CD4-positive, alpha-beta T cell treated with Interleukin-12 subunit alpha and Interleukin-12 subunit beta, for 1 hour (primary cell): ENCODE measurements at places on chromosomes 1 and 21.

DNA sequence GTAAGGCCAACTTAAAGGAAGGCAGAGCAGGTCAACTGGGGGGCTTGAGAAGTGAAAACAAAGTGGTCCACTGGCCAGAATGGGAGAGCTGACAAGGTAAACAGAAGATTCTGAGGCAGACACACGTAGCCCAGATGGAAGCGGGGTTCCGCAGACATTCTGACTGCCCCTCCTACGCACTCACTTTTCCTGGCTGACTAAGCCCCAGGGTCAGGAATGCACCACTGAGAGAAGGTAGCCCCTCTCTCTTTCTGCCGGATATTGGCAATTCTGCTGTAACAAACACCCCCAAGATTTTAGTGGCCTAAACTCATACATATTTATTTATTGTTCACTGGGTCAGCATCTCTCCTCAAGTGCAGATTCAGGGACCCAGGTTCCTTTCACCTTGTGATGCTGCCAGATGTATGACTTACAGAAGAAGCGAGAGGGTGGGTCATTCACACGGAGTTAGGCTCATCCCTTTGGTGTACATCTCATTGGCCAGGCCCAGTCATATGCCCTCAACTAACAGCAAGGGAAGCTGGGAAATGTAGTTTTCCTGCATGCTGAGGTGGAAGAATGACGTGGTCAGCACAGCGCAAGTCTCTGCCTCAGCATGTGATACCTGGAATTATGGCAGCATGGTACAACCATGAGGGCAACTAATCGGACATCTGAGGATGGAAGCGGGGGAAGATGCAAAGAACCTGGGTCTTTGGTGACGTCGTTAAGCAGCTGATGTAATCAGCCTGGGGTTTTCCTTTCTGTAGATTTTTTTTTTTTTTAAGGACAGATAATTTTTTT lies 43.4 kb upstream of the MRPS6 start:
- peak; percentile 65 for DNase-seq

GRCh38 chr1:10556430-10557005 lies 81.8 kb downstream of the PEX14 start:
- no peak for DNase-seq

DNA sequence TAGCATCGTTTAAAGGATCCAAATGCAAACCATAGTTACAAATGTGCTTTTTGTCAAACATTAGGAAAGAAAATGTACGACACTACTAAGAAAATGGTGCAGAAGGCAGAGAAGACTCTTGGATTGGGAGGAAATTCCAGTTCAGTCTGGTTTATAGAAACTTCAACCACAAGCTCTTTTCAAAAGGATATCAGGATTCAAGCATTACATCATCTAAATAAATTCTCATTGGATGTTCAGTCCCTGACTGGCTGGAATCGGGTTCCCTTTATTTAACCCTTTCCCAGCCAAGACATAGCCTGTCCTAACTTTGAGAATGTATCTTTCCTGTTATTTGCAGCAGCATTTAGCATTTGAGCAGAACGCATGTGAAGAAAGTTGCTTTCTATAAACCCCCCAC lies 184.6 kb downstream of the LMO4 start:
- DNase-seq = no peak

DNA sequence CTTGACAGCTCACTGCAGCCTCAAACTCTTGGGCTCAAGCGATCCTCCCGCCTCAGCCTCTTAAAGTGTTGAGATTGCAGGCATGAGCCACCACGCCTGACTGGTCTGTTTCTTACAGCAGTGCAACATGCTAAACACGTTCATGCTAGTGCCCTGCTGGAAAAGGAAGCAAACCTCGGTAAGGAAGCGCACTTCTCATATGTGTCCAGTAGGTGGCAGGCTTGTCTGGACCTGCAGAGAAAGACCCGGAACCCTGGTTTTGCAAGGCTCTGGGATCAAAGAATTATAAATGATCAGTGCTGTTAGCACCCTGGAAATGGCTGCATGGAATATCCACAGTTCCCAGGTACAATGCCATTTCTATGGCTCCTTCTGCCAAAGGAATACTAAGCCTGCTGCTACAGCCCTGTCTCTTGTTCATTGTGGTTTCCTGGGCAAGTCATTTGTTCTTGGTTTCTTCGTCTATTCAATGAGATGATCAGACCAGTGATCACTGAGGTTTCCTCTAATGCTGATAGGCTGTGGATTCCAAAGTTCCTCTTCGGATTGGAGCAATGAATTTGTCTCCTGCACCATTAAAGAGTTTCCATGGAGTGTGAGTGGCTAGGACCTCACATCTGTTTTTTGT lies 15.9 kb downstream of the RNU5D-1 start:
- peak; percentile 82 for DNase-seq
